ENCODE measurements at places on chromosomes 16 and 17. TPM values are rescaled to one million over a fixed set of nuclear protein-coding genes. Genes with fewer than 3 reads are reported as not detected.

- DNase-seq = no peak
Observed at GRCh38 chr17:10626390-10626789, 30.7 kb downstream of the MYH3 start.

GRCh38 chr17:47239967-47240651 lies 13.5 kb upstream of the ITGB3 start:
- peak; percentile 100 for DNase-seq

DNAH2 gene
- not detected for total RNA-seq

ZNF624 gene
- total RNA-seq = 2.0 TPM

Measured in M059J (cell line).